ENCODE measurements at places on chromosomes 13 and 19.

- no peak for DNase-seq
Observed at GRCh38 chr19:28359431-28360414, 853.2 kb downstream of the UQCRFS1 start.

GRCh38 chr19:39430675-39431593, 4.8 kb downstream of the RPS16 start:
- DNase-seq, result no peak

- DNase-seq, result no peak
Observed at GRCh38 chr19:50580970-50581634, 12.9 kb upstream of the LRRC4B start.

- DNase-seq, result no peak
Observed at GRCh38 chr19:18807861-18808331, 16.8 kb upstream of the COMP start.

GRCh38 chr19:42400404-42400803, 10.3 kb upstream of the CNFN start:
- DNase-seq, result no peak

GRCh38 chr19:39916236-39916635, 18.2 kb downstream of the FCGBP start:
- DNase-seq, result no peak

GRCh38 chr13:75748874-75749273, 112.7 kb downstream of the LMO7 start:
- no peak for DNase-seq

- DNase-seq, result no peak
Observed at GRCh38 chr13:20704459-20705069, 1.1 kb downstream of the IL17D start.

DNA sequence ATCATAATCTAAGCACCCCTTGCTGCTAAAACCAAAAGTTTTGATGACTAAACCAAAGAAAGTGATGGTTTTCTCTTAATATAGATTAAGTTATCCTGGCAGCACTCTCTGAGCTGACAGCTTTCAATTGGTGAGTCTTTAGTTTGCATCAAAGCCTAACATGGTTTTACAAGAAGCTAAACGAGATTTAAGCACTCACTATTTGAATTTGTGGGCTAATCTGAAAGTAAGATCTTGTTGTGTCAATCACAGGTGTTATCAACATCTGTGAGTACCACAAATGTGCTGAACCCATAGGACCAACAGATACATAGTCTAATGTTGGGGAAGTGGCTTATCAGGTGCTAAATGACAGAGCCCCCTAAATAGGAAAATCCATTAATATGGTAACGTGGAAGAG, 223.9 kb downstream of the LHFPL6 start:
- DNase-seq, result peak; percentile 61

DNA sequence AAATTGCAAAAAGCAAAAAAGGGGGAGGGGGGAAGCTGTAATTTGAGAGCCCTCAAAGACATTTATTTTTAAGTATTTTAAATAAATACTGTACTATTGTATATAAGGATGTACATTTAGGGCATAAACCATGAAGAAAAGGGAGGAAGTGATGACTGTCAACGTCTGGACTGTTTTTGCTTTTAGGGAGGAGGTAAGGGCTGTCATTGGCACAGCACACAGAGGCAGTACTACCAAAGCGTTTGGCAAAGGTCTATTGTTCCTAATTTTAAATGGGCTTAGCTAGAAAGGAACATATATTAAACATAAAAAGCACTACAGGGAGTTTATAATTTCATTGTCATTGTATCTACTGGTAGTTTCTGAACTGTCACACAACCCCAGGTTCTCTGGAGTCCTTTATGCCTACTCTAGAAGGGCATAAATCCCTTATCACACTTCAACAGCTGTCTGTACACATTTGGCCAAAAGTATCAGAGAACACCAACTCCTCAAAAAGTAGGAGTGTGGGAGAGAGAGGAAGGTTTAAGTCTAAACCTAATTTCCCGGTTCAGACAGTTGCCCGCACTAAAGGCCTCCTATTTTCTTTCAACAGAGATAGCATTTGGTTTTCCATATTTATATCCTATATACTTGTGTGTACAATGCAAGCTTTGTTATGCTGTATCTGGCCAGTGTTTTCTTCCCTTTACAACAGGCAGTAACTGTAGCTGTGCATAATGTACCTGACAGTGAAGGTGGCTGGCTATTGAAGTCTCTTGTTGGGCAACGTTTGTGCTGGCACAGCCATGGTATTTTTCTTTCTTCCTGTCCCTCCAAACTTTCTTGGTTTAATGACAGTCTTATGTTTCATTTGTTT, 406.2 kb downstream of the KLF5 start:
- no peak for DNase-seq

GRCh38 chr19:48794291-48794690, 16.5 kb downstream of the BCAT2 start:
- DNase-seq, result no peak

DNA sequence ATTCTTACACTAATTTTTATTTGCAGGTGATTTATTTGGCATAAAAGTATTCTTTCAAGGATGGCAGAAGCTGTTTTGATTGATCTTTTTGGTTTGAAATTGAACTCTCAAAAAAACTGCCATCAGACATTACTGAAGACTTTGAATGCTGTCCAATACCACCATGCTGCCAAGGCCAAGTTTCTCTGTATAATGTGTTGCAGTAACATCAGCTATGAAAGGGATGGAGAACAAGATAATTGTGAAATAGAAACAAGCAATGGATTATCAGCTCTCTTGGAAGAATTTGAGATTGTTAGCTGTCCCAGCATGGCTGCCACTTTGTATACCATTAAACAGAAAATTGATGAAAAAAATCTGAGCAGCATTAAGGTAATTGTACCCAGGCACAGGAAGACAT, 1.2 kb downstream of the LACC1 start:
- DNase-seq, result no peak

GRCh38 chr19:46603195-46603637, 2.1 kb downstream of the CALM3 start:
- DNase-seq, result no peak

- no peak for DNase-seq
Observed at GRCh38 chr13:112910016-112910415, 59.0 kb upstream of the MCF2L start.

DNA sequence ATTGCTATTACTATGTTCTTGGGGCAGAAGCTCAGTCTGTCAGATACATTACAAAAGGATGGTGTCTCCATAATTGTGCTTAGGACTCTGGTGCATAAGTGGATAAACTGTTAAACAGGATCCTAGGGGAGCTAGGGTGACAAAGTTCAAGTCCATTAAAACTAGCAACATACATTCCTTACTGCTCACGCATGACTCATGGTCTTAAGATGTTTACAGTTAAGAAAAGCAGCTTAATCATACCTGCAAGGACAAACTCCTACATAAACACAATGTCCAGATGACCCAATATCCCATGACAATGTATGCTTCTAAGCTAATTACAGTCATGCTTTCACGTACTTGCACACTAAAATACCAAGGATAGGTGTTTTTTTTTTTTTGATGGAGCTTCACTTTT, 3.5 kb upstream of the ZNF701 start:
- DNase-seq, result no peak

GRCh38 chr19:46232938-46233621, 3.5 kb downstream of the IGFL1 start:
- no peak for DNase-seq

GRCh38 chr19:12695514-12695913, 917 bp downstream of the FBXW9 start:
- no peak for DNase-seq

DNA sequence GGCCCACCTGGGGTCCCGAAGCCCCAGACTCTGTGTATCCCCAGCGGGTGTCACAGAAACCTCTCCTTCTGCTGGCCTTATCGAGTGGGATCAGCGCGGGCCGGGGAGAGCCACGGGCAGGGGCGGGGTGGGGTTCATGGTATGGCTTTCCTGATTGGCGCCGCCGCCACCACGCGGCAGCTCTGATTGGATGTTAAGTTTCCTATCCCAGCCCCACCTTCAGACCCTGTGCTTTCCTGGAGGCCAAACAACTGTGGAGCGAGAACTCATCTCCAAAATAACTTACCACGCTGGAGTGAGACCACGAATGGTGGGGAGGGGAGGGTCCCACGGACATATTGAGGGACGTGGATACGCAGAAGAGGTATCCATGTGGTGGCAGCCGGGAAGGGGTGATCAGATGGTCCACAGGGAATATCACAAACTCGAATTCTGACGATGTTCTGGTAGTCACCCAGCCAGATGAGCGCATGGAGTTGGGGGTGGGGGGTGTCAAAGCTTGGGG, 1.0 kb upstream of the ICAM5 start:
- peak; percentile 46 for DNase-seq

DNA sequence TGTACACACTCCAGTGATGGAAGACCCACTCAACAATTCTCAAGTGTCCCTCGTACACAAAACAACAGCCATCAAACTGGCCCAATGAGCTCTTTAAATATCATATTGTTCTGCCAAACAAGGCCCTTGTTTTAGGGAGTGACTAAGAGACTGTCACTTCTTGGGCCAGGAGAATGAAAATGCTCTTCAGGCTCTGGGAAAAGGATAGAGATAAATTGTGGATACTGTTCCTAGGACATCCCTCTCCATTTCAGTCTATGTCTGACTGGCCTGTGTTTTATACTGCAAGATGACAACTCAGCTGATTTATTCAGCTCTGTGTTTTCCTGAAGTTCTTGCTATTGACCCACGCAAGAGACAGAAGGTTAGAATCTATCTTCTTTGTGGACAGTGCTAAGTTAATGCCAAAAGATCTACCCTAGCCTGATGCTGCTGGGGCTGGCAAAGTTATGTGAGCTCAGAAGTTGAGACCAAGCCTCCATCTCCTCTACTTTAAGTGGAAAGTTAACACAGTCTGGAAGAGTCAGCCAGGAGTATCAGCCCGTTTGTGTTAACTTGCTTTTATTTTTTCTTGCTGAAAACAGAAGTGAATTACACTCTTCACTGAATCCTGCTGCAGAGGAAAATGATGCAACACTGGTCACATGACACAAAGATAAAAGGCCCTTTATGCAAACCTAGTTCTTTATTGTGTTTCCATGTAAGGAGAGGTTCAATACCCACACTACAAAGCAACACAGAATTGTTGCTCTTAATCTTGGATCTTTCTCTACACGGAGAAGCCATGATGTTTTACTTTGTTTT, 14.6 kb downstream of the FRY start:
- DNase-seq, result no peak

DNA sequence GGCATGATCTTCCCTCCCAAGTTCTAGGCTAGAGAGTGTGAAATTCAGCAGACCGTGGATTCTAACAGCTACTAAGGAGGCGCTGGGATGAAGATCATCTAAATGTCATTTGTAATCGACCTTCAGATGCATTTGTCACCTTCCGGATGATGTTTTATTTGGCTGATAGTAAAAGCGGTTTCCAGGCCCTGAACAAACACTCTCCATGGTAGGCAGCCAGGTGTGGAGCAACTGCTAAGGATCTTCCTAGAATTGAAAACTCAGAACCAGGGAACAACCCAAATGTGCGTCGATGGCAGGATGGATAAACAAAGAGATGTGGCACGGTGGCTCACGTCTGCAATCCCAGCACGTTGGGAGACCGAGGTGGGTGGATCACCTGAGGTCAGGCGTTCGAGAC, 107.2 kb upstream of the CACNA1A start:
- no peak for DNase-seq

- no peak for DNase-seq
Observed at GRCh38 chr13:103517066-103517767, 451.0 kb upstream of the SLC10A2 start.

DNA sequence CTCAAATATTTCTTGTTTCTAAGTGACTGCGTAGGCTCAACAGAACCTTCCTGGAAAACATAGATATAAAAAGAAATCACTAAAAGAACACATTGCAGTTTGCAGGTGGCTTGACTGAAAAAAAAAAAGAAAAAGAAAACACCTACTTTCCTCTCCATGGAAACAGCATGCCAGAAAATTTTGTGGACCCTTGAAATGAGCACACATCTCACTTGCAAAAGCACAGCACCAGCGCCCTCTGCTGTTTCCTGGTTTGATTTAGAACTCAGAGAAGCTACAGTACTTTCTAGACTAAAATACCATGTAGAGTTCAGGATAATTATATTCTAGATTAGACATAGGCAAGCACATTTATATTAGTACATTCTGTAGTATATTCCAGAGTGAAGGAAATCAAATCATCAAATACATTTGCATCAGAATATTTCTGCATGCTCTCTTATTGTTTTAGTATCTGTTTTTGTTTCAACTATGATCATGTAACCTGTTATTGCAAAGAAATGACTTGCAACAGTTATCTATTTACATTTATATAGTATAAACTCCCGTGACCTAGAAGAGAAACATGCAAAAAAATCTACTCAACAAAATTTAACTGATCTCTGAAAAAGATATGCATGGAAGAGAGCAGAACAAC, 22.3 kb upstream of the XPO4 start:
- DNase-seq, result peak; percentile 45

GRCh38 chr13:59672445-59672844, 491.3 kb downstream of the DIAPH3 start:
- DNase-seq, result no peak

DNA sequence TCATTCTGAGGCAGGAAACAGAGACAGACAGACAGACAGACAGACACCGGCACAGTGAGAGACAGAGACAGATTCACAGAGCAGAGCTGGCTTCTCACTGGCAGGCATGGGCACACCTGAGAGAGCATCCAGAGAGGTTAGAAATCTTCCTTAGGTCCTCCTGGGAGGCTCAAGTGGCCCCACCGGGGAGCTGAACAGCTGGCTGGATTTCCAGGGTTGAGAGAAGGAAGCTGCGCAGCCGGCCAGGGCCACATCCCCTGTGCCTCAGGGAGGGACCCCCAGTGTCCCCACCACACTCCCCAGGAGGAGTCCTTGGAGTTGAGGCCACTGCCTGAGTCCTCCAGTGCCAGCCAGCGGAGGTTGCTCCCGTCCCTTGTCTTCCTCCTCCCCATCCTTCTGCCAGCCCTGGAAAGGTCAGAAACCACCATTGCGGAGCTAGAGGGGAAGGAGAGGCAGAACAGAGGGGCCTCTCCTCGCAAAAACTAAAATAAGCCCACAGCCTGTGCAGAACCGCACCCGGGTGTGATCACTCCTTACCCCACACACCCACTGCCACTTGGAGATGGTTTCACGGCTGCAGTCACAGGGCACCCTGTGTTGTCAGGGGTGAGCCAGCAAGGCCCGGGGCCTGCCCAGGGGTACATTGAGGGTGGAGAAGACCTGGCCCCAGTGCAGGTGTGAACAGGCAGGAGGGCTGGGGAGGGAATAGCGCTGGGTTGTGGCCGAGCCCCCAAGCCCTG, 4.2 kb downstream of the FFAR3 start:
- DNase-seq, result no peak

GRCh38 chr13:90070837-90071525, 1276.5 kb upstream of the MIR17HG start:
- no peak for DNase-seq

DNA sequence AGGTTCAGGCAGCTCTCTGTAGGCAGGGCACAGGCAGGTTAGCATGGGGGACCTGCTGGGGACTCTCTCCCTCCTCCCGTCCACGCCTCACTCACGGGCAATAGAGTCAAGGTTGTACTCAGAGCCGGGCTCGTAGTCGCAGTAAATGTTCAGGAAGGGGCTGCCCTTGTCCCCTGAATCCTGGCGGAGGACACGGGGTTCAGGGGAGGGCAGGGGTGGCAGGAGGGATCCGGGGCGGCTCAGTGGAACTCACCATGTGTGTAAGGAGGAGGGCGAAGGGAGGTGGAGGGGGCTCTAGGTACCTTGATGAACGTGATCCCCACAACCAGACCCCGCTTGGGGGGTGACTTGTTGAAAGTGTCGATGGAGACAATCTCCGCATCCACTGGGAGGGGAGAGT, 819 bp downstream of the KPTN start:
- no peak for DNase-seq

- DNase-seq, result no peak
Observed at GRCh38 chr13:42656161-42656560, 82.2 kb downstream of the TNFSF11 start.

GRCh38 chr19:35161434-35161743, 6.9 kb downstream of the FXYD5 start:
- no peak for DNase-seq
